ENCODE measurements at places on chromosomes 5 and 9. TPM values are rescaled to one million over a fixed set of nuclear protein-coding genes. Genes with fewer than 3 reads are reported as not detected.

- no peak for DNase-seq
Observed at GRCh38 chr5:658103-658502, 35.0 kb downstream of the TPPP start.

- DNase-seq = peak; percentile 26
Observed at GRCh38 chr5:139335811-139336210, 5.8 kb upstream of the PAIP2 start.

GRCh38 chr9:89640801-89641200 is 36.0 kb downstream of the GADD45G start:
- no peak for DNase-seq

DNA sequence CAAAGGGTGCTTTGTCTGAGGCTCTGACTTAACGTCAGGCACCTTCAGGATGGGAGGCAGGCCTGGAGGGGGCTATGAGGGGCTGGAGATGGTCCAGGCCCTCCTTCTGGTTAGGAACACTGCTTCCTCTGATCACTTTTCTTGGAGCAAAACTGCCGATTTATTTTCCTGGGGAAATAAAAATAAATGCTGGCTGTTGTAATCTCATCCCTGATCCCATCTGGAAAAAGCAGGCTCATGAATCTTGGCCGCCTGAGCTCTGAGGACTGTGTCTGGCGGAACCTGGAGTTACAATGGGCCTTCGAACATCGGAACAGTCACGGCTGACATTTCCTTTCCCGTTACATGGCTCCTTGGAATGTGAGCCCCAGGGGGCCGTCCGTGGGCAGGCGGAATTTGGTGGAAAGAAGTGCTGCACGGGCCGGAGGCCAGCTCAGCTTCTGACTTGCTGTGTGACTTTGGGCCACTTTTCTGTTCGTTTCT is 157.8 kb downstream of the RGS3 start:
- peak; percentile 97 for DNase-seq

DNA sequence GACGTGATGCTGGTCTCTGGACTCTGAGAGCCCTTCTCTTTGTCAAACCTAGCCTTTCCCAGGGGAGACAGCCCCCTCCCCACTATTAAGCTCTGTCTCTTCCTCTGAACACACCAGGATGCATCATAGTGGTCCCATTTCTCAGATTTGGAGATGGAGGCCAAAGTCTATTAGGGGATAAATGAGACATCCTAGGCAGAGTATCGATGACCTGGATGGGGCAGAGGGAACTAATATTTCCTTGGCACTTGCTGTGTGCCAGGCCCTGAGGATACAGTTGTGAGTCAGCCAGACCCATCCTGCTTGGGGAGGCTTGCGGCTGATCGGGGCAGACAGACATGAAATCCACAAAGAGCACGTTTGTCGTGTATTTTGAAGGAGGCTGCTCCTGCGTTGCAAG is 5.2 kb downstream of the DNM1 start:
- DNase-seq = no peak

- DNase-seq = no peak
Observed at GRCh38 chr9:131262327-131263032, 13.8 kb downstream of the FAM78A start.

DNA sequence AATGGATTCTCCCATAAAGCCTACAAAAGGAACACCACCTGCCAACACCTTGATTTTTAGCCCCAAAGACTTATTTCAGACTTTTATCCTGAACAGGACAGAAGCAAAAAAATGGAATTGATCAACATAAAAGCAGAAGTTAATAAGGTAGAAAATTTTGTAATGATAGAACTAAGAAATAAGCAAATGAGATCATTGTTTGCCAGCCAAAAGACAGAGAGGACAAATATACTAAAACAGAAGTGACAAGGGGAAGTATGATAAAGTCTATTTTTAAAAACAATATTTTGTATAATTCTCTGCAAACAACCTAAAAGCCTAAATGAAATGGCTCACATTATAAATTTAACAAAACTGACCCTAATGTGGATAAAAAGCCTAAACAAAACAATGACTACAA is 110.5 kb upstream of the PRSS3 start:
- DNase-seq = no peak

GRCh38 chr9:122216798-122217418 is 11.8 kb downstream of the LHX6 start:
- DNase-seq = no peak

DNA sequence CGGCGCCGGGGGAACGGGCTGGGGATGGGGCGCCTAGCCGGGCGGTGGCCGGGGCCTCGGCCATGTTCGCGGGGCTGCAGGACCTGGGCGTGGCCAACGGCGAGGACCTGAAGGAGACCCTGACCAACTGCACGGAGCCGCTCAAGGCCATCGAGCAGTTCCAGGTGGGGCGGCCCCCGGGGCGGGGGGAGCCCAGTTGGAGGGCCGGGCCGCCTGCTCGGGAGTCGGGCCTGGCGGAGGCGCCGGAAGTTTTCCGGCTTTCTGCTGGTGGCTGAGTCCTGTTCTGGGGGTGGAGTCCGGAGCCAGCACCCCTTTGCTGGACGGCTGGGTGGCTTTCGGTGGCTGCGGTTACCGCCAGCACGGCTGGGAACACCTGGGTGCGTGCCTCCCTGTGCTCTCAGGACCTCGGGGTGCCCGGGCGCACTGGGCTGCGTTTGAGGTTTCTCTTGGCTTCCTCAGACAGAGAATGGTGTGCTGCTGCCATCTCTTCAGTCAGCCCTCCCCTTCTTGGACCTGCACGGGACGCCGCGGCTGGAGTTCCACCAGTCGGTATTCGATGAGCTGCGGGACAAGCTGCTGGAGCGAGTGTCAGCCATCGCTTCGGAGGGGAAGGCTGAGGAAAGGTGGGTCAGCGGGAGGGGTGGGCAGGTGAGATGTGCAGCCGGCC is 454 bp downstream of the NELFB start:
- DNase-seq = peak; percentile 42

Gene NREP
- total RNA-seq = 152 TPM

Gene PPP3R2
- total RNA-seq = not detected

Gene PCDH1
- 5.4 TPM for total RNA-seq

Gene PTPRD
- not detected for total RNA-seq

Gene CCDC187
- not detected for total RNA-seq

Gene FST
- total RNA-seq = 0.99 TPM
